Progenitor cell of endocrine pancreas (in vitro differentiated cells): ENCODE measurements at places on chromosomes 2 and 18.

GRCh38 chr2:127014630-127015029, 92.3 kb downstream of the BIN1 start:
- no peak for DNase-seq

GRCh38 chr2:40281021-40281940, 170.6 kb downstream of the SLC8A1 start:
- DNase-seq, result no peak

DNA sequence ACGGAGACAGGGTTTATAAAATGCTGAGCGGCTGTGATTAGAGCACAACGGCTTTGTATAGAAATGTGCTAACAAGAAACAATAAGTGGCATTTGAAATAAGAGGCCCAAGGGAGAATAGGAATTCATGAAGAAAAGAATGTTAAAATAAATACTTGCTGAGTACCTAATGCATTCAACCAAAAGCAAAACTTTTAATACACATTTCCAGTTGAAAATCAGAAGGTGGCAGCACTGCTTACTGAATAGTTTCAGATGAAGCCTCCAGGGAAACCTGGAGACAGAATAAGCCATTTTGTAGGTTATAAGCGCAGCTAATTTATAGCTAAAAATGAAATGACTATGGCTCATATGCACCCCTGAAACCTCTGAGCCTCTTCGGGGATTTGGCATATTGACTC, 286.6 kb downstream of the DPP10 start:
- DNase-seq, result no peak

- DNase-seq, result no peak
Observed at GRCh38 chr2:8619071-8619470, 62.8 kb upstream of the ID2 start.

GRCh38 chr2:126754240-126755004, 98.5 kb downstream of the GYPC start:
- DNase-seq, result no peak

DNA sequence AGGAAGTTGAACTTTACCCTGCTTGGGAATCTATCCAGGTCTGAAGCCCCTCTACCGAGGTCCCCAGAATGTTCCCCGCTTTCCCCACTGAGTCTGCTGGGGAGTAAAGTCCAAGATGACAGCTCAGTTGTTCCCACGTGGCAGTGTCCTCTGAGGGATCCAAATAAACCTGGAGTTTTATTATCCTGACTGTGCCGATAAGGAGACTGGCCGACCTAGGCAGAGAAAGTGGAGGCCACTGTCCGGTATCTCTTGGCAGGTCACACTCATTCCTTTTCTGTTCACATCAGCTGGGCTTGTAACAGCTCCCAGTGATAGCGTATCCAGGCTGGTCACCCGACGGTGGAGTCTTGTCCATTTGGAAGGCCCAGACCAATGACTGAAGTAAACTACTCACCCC, 27.5 kb upstream of the C18orf32 start:
- DNase-seq, result no peak

- DNase-seq, result no peak
Observed at GRCh38 chr2:97695744-97696143, 17.6 kb upstream of the ZAP70 start.

DNA sequence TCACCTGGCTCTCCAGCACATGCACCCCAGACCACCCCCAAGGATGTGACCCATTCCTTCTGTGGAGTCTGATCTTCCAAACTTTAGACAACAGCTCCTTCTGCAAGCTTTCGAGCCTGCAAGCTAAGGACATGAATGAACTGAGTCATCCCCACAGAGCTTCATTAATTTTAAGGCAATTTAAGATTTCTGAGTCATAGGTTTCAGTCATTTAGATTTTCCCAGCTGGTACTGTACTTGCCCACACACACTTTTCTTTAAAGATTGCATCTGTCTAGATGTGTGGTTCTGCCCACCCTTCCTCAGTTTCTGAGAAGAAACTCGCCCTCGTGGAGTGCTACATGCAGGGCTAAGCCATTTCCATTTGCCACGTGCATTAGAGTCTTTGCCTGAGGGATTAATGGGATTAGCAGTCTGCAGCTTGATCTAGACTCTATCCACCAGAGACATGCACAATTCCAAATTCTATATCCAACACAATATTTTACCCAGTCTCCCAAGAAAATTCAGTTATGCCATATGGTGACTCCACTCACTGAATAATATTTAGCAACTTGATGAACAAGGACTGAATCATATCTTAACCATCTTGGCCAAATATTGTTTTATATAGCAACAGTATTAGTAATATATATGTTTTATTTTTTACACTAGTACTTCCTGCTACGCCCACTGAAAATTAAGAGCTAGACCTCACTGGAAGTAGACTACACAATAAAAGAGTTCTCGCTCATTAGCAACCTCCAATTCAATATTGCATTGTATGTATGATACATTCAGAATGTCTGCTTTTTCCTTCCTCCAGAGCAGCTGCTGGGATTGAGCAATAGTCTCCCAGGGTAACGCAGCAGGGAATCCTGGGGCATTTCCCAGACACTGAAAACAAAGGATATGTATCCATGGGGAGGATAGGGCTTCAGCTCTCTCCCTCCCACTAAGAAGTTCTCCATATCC, 14.3 kb upstream of the TRIB2 start:
- no peak for DNase-seq

GRCh38 chr18:75364512-75365253, 62.8 kb downstream of the SMIM21 start:
- DNase-seq, result no peak
